ENCODE measurements at places on chromosomes 13 and 19.

GRCh38 chr19:47881757-47882156 lies 4.4 kb downstream of the SULT2A1 start:
- DNase-seq = no peak

DNA sequence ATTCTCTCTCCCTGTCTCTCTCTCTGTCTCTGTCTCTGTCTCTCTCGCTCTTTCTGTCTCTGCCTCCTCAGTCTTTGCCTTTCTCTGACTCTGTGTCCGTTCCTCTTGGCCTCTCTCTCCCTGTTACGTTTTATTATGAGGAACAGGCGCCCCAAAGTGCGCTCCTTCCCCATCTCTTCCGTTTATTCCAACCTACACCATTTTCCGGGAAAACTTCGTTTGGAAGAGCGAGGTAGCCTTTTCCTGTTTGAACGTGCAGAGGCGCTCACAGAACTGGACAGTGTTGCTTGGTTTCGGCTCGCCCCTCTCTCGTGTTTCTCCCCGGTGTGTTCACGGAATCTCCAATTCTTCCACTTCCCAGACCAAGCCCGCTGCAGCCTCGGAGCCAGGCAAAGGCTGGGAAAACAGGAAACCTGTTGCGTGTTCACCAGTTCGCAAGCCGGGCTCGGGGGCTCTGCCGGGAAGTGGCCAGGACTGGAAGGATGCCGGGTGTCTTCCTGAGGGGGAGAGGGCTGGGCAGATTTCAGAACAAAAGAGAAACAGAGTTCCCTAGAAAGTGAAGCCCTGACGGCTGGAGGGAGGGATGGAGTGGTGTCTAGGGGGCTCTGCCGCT lies 605 bp downstream of the TMEM255B start:
- DNase-seq = no peak

- no peak for DNase-seq
These were observed 25.3 kb upstream of the MEDAG start for GRCh38 chr13:30880856-30881155.

- DNase-seq = peak; percentile 37
These were observed 3.2 kb downstream of the CRLF1 start for GRCh38 chr19:18603255-18603957.

GRCh38 chr13:24746618-24747247 lies 17.2 kb upstream of the RNF17 start:
- no peak for DNase-seq

DNA sequence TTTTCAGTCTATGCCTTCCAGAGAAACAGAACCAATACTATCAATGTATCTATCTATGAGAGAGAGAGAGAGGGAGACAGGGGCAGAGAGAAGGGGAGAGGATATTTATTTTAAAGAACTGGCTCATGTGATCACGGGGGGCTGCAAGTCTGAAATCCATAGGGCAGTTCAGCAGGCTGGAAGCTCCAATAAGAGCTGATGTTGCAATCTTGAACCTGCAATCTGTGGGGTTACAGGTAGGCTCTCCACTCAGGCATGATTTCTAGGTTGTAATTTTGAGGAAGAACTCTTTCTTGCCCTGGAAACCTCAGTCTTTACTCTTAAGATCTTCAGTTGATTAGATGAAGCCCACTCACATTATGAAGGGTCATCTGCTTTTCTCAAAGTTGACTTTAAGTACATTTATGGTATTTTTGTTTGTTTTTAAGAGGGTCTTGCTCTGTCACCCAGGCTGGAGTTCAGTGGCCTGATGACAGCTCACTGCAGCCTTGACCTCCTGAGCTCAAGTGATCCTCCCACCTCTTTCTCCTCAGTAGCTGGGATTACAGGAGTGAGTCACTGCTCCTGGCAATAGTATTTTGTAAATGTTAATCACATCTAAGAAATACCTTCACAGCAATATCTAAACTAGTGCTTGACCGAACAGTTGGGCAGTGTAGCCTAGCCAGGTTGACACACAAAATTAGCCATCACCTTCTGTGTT lies 376.4 kb downstream of the FGF9 start:
- DNase-seq = no peak

DNA sequence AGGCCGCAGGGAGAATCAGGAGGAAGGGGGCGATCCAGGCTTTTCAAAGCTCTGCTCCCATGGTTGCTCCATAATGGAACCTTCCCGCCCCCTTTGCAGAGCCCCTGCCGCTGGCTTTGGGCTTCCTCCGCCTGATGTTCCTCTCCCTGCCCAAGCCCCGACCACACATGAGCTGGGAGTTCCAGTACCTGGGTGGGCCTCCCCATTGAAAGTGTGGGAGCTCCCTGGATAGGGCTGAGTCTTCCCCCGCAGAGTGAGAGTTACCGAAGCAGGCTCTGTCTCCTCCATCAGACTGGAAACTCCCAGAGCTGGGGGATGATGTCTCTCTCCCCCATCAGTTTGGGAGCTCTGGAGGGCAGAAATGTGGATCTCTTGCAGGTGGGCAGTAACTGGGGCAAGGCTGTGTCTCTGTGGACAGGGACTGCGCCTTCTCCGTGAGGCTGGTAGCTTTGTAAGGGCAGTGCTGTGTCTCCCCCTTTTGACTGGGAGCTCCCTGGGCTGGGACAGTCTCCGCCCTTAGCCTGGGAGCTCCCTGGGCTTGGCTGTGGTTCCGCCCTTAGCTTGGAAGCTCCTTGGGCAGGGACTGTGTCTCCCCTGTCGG lies 722 bp downstream of the DCAF15 start:
- peak; percentile 9 for DNase-seq

GRCh38 chr13:29160862-29161261 lies 340.7 kb downstream of the MTUS2 start:
- DNase-seq = no peak

DNA sequence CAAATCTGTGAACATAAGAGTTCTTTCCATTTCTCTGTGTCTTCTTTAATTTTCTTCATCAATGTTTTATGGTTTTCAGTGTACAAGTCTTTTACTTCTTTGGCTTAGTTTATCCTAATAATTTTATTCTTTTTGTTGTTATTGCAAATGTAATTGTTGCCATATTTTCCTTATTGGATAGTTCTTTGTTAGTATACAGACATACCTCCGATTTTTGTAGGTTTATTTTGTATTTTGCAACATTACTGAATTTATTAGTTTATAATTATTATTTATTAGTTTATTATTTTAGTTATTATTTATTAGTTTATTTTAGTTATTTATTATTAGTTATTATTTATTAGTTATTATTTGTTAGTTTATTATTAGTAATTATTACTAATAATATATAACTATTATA lies 43.4 kb downstream of the WTIP start:
- no peak for DNase-seq

GRCh38 chr13:30394751-30395191 lies 27.5 kb upstream of the UBE2L5 start:
- DNase-seq = no peak

DNA sequence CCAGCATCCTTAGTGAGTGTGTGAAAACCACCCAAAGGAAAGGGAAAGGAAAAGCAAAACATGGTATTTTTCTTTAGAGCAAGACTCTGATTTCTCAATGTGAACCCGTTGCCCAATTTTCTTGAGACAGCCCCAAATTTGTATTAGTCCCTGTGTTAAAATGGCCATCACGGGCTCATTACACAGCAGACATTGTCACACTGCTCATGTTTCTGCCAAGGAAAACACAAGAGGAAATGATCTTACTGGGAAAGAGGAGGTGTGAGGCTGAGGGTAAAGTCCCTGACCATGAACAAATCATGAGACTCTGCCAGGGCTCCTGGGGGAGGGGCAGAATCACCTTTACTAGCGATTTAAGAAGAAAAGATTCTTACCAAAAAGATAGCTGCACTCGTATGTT lies 54.4 kb downstream of the FAM124A start:
- no peak for DNase-seq

DNA sequence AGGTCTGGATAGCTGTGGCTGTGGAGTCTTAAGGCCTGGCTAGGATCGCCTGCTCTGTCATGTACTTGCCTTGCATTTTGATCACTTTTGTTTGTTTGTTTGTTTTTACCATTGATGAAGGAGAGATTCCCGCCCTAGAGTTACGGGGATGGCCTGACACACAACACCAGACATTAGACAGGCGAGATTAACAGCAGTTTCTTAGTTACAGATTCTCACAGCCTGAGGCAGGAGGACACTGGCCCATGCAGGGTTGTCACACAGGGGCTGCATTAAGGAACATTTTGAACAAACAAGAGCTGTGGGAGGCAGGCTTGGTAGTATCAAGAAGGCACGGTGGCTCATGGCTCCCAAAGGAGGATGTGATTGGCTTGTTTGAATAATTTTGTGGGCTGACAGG lies 291.8 kb downstream of the HS6ST3 start:
- no peak for DNase-seq

DNA sequence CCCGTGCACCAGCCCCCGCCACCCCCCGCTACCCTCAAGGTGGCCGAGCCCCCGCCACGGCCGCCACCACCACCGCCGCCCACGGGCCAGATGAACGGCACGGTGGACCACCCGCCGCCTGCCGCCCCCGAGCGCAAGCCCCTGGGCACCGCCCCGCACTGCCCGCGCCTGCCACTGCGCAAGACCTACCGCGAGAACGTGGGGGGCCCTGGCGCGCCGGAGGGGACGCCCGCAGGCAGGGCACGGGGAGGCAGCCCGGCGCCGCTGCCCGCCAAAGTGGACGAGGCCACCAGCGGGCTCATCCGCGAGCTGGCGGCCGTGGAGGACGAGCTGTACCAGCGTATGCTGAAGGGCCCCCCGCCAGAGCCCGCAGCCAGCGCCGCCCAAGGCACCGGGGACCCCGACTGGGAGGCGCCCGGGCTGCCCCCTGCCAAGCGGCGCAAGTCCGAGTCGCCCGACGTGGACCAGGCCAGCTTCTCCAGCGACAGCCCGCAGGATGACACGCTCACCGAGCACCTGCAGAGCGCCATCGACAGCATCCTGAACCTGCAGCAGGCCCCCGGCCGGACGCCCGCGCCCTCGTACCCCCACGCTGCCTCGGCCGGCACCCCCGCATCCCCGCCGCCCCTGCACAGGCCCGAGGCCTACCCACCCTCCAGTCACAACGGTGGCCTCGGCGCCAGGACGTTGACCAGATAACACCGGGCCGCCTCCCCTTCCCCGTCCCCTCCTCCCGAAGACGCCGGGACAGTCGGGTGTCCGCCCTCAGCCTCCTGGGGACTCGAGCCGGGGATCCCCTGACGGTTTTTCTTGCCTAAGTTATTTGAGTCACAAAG lies 11.3 kb upstream of the EHD2 start:
- no peak for DNase-seq

DNA sequence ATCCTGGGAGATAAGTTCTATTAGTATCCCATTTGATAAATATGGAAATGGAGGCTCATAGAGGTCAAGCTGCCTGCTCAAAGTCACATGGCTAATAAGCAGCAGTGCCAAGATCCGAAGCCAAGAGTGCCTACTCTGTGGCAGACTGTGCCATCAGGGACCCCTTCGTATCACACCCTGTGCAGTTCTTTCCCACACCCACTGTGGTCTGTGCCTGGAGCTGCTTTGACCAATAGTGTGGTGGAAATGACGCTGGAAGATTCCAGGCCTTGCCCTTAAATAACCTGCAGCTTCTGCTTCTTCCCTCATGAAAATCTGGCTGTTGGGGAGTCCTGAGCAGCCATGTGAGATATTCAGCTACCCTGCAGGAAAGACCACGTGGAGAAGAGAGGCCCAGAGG lies 10.1 kb downstream of the OPA3 start:
- DNase-seq = no peak

- peak; percentile 76 for DNase-seq
These were observed 4.6 kb downstream of the MIDN start for GRCh38 chr19:1252821-1253513.

DNA sequence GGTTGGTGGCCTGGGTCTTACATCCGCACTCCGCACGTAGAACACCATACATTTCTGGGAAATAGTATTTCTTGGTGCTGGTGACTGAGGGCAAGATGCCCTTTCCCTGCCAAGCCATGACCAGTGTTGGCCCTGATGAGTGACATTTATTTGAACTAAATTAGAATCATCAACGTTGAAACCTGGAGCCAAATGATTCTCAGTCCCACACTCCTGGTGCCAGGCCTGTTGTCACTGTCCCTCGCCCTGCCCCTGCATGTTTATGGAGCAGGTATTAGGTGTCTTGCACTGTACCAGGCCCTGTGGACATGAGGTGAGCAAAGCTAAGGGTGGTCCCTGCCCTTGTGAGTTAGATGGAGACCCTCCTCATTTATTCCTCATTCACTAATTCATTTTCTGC lies 5.8 kb downstream of the CHST8 start:
- DNase-seq = no peak

- DNase-seq = no peak
These were observed 41.6 kb upstream of the ZNF730 start for GRCh38 chr19:23075031-23075733.

DNA sequence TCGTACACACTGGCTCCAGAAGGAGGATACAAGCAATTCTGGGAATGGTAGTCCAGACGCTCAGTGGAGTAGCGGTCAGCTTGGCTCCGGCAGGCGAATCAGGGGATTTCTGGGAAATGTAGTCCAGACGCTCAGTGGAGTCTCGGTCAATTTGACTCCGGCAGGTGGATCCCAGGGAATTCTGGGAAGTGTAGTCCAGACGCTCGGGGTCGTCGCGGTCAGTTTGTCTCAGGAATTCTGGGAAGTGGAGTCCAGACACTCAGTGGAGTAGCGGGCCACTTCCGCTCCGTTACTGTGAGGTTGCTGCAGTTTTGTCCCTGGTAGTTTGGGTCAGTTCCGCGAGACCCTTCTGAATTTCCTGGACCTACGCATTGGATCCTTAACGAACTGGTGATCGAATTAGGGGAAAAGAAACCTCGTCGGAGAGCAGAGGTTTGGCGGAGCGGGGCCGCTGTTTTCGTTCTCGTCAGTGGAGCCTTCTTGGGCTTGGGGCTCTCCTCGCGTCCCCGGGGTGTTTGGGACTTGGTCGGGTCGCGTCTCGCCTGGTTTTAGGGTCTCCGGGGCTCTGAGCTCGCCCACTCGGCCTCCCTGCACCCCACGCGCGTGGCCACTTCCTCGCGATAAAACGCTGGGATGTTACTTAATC lies at the start of gene ZNF225:
TSS of gene ZNF225 (plus strand) at position 262 of the 646 bp plus-strand sequence. CDS start 2,429 bp downstream, outside the sequence.
- DNase-seq = peak; percentile 90

DNA sequence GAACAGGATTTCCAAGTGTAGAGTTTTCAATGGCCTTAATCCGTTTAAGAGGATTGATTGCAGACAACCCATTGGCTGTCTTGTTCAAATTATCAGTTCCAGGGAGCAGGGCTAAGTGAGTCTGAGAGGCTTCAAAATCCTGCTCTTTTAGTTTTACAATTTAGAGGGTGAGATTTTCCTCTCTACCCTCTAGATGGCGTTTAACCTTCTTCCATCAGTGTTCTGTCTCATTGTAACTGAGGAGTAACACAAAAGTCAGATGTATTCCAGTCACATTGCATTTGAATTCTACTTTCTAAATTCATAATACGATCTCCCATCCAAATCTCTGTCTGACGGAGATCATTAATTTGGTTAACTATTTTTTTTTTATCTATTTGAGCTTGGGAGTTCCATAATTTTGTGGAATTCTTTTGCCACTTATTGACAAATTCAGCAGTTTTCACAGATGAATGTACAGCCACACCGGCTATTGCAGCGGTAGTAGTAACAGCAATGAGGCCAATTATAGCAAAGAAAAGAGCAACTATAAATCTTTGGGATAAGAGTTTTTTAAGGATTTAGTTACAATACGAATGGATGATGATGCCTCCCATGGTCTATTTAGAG lies 7.8 kb upstream of the C19orf84 start:
- DNase-seq = no peak

GRCh38 chr13:85141401-85141800 lies 657.8 kb downstream of the SLITRK6 start:
- DNase-seq = no peak

GRCh38 chr19:51140441-51140840 lies 1.7 kb upstream of the SIGLEC7 start:
- no peak for DNase-seq

Data from stimulated activated CD4-positive, alpha-beta T cell treated with anti-CD3 and anti-CD28 coated beads, Interleukin-4, amount 100 ng/mL, for 24 hours (primary cell).